ENCODE measurements at places on chromosomes 7 and 10.

- DNase-seq, result no peak
Measured at GRCh38 chr7:28813243-28813962, 144.7 kb downstream of the TRIL start.

- DNase-seq, result no peak
Measured at GRCh38 chr10:110414548-110415309, 83.0 kb upstream of the DUSP5 start.

DNA sequence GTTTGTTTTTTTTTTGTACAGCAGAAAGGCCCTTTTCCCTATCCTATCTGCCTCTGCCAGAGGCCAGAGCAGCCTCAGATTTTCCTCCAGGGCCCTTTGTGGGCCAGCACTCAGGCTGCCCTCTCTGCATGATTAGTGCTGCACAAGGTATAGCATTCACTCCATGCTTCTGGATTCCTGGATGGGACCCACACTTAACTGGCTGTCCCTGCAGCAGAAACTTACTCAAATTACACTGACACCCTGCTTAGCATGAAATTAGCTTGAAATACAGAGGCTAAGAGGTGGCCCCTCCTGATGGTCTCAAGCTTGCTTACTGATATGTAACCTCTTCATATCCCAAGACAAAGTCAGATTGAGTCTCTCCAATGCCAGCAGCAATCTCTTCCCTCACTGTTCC is 239.3 kb downstream of the SORCS1 start:
- DNase-seq, result no peak

- DNase-seq, result no peak
Measured at GRCh38 chr10:11330383-11331045, 280.9 kb downstream of the USP6NL start.

DNA sequence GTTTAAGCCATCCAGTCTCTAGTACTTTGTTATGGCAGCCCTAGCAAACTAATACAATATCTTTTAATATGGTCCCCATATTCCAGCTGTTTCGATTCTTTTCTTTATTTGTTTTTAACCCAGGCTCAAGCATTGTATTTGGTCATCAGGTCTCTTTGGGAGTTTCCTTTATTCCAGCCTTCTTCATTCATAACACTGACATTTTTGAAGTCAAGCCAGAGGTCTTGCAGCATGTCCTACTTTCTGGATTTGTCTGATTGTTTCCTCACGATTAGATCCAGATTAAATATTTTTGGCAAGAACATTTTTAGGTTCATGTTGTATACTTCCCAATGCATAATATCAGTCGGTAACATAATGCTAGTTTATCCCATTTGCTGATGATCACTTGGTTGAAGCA is 11.8 kb downstream of the SLC25A13 start:
- DNase-seq, result no peak

DNA sequence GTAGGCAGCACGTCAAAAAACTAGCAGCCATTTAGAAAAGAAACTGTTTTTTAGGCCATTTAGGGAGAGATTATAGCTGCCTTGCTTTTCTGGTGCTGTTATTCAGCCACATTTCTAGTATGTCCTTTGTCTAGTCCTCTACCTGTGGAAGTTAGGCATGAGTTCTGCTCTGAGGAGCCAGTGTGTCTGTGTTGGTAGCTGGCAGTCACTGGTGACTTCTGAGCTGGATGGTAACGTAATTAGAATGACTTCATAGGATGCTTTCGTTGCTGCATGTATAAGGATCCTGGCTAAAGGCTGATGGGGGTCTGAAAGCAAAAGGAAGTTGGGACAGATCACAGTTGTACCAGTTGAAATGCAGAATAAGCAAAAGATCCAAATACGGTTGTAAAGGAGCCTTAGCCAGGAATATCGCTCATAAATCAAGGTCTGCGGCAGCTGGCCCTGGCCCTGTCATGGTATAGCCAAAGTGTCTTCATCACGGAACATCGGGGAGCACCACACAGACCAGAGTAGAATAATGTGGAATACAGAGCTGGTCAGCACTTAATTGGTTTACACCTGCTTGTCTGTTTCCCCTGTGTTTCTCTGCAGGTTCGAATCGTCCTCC is 226.7 kb downstream of the EXOC4 start:
- no peak for DNase-seq

GRCh38 chr7:111750878-111751277 is 188.6 kb upstream of the IMMP2L start:
- no peak for DNase-seq

DNA sequence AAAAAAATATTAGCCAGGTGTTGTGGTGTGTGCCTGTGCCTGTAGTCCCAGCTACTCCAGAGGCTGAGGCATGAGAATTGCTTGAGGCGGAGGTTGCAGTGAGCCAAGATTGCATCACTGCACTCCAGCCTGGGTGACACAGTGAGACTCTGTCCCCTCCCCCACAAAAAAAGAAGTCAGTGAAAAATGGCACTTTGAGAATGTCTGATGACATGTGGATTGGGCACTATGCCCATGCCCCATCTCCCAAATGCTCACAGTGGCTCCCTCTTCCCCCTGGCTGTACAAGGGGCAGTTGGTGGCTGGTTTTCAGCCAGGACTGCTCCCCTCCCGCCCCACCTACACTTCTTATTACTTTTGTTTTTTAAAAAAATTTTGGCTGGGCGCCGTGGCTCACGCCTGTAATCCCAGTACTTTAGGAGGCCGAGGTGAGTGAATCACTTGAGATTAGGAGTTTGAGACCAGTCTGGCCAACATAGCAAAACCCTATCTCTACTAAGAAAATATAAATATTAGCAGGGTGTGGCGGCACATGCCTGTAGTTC is 26.1 kb downstream of the IL15RA start:
- no peak for DNase-seq
